Fibroblast of lung (primary cell): ENCODE measurements at places on chromosomes 1 and 21.

GRCh38 chr1:232383455-232384123 lies 246.3 kb downstream of the SIPA1L2 start:
- no peak for DNase-seq

DNA sequence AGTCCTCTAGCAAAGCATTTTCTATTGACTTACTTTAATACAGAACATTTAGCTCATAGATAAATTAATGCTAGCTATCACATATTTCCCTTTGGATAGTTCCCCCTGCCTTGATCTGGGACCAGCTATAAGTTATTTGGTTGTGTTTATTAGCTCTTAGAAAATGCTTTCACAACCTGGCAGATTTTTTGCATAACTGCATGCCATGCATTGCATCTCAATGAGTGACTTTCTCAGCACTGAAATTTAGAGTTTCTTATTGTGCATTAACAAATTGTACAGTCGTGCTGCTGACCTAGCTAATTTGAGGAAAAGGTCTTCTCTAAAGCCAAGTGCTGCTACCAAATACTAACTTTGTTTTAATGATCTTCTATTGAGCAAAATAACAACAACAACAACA lies 164.8 kb downstream of the PLPPR5 start:
- DNase-seq: peak; percentile 7

DNA sequence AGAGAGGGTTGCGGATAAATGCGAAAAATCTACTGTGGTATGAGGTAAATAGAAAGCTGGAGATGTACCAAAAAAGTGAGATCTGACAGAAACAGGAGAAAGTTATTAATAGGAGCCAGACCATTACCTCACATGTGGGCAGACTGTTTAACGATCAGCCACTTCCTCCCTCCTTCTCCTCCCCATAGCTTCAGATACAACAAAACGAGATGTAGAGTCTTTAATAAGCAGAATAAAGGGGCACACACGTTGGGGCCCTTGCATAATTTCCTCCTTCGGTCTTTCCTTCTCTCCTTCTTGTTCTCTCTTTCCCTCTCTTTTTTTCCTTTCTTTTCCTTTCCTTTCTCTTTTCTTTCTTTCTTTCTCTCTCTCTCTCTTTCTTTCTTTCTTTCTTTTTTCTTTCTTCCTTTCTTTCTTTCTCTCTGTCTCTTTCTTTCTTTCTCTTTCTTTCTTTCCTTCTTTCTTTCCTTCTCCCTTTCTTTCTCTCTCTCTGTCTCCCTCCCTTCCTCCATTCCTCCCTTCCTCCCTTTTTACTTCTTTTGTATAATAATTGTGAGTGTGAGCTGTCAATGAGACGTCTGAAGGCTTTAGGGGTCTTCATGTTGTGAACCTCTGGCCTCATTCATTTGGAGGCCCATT lies 242.1 kb downstream of the GRIK1 start:
- DNase-seq: peak; percentile 50

DNA sequence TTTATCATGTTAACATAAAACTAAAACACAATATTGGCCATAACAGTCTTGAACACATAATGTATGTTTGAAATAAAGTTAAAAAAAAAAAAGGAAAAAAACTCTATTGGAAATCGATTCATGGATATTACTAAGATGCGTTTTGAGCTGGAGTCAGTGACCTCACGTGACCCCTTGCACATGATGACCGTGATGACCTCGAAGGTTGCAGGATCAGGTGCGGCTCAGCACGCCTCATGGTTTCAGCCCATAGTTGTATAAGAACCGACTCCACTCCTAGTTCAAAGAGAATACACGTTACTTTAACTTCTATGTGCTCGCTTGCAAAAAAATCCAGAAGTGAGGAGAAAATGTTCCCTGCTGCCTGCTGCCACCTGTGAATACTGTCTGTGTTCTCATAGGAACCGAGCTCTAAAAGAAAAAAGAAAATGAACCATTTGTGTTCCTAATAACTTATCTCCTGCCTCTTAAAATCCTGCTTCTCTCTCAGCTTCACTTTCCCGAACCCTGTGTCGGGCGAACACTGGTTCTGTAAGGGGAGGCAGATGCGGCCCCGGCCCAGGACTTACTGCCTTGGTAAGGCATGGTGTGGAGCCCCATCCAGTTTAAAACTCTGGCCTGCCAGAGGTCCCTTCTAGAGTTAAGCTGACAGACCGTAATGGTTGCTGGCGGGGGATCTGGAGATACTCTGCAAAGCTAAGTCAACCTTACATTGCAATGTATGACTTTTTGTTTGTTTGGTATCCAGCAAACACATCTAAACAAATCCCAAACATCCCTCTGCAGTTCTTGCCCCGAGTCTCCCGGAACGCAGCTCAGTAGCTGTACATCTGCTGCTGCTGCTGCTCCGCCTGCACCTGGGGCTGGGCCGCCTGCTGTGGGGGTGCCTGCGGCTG lies 33.8 kb upstream of the RIPK4 start:
- no peak for DNase-seq

GRCh38 chr1:64358692-64359091 lies 111.2 kb upstream of the CACHD1 start:
- DNase-seq: no peak

GRCh38 chr1:95033843-95034242 lies 38.9 kb downstream of the ALG14 start:
- DNase-seq: peak; percentile 70

DNA sequence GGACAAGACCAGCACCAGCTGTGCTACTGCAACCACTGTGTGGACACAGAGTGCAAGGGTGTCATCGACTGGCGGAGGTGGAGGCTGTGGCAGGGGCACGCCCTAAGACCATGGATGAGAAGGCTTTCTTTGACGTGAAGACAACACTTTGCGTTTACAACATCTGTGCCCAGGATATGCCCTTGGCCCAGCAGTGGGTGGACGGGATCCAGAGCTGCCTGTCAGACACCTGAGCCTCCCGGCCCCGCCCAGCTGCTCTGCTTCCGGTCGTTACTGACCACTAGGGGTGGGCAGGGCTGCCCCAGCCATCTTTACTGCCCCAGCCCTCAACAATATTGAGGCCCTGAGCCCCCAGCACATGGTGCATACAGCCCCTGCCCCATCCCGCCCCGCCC lies 21.4 kb upstream of the NPPB start:
- no peak for DNase-seq

DNA sequence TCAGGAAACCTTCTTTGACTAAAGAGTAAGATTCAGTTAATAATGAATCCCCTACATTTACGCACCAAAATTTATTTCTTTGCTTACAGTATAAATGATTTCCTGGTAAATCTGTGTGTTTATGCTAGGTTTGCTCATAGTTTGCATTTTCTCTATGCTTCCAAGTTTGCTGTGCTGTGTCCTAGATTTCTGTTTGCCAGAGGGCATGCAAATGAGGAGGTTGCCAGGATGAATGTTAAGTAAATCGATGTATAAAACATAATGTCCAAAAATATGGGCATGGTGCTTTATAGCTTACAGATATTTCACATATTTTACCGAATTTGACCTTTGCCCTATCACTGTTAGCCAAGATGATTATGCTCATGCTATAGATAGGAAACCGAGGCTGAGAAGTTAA lies 63.8 kb downstream of the TBX19 start:
- DNase-seq: no peak

DNA sequence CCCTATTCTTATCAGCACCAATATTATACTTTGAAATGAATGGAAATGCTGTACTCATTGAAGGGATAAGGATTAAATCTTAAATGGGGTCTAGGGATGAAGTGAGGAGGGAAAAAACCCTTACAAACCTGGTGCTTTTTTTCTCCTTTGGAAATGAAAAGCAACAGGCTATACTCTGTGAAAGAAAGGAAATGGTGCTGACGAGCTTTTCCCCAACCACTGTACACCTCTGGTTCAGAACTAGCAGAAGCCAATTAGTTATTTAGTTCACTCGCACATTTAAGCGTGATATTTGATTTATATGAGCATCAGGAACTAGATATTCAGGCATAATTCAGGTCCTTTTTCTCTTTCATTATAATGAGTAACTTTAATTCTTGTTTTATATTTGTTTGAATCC lies 74.5 kb upstream of the S1PR1 start:
- no peak for DNase-seq

DNA sequence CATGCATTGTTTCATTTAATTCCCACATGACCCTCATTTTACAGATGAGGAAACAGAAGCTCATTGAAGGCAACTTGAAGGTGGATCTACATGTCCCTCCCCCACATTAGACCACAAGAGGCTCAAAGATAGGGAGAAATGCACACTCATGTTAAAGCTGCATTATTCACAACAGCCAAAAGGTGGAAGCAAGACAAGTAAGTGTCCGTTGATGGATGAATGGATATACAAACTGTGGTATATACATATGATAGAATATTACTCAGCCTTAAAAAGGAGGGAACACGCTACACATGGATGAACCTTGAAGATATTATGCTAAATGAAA lies 149.7 kb upstream of the JUN start:
- DNase-seq: peak; percentile 11
